ENCODE measurements at places on chromosomes 2 and 18.

- DNase-seq = no peak
Observed at GRCh38 chr2:213306316-213306942, 22.2 kb downstream of the SPAG16 start.

- DNase-seq = no peak
Observed at GRCh38 chr18:32891130-32891529, 118.3 kb upstream of the KLHL14 start.

GRCh38 chr2:38264396-38265221 is 112.5 kb downstream of the ATL2 start:
- DNase-seq = no peak

DNA sequence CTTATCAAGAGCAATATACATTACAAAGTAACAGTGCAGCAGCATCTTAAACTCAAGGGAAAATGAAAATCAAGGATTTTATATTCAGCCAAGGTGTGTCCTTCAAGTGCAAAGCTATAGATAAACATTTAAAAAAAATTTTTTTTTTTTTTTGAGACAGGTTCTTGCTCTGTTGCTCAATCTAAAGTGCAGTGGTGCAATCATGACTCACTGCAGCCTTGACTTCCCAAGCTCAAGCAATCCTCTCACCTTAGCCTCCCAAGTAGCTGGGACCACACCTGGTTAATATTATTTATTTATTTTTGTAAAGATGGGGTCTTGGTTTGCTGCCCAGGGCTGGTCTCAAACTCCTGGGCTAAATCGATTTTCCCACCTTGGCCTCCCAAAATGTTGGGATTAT is 9.0 kb downstream of the CDKL4 start:
- no peak for DNase-seq

- DNase-seq = no peak
Observed at GRCh38 chr2:196066291-196067087, 2.1 kb downstream of the DNAH7 start.

DNA sequence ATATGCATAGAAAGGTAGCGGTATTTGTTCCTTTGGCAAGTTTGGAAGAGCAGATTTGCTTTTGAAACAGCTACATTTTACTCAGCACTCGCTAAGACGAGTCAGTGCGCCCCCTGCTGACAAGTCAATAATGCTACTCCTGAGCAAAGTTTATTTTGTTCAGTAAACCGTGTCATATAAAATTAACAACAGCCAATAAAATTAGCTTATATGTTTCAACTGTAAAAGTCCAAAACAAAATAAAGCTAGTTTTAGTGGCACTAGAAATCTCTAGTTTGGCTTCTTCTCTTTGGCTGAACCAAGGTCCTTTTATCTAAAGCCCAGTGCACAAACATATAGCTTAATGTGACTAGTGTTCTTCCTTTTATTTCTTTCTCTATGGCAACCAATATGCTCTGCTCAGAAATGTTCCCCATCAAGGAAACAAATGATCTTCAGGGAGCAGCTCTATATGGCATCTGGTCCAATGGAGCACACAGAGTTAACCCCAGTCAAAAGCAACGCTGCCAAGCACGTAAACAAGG is 4.2 kb upstream of the POU3F3 start:
- peak; percentile 86 for DNase-seq

DNA sequence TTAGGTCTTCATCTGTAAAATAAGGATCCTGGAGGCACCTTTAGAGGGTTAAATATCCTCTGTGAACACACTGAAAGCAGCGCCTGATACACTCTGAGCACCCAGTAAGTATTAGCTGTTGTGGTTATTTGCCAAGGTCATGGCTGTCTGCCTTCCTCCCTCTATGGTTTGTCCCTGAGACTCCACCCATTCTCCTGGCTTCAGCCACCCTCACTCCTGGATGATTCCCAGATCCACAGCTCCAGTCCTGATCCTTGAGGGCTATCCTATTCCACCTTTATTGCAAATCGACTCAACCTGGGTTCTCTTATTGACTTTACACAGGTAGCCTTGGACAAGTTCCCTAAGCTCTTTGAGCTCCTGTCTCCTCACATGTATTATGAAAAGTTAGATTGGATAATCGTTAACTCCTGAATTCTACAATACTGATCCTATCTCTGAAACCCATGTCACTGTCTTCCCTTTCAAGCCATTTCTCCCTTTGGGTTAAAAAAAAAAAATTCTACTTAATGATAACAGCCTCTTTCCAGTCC is 162.3 kb downstream of the LAMA3 start:
- DNase-seq = no peak

- DNase-seq = no peak
Observed at GRCh38 chr2:145166731-145167302, 646.9 kb upstream of the ZEB2 start.

- DNase-seq = no peak
Observed at GRCh38 chr18:43046322-43046721, 69.2 kb downstream of the RIT2 start.

DNA sequence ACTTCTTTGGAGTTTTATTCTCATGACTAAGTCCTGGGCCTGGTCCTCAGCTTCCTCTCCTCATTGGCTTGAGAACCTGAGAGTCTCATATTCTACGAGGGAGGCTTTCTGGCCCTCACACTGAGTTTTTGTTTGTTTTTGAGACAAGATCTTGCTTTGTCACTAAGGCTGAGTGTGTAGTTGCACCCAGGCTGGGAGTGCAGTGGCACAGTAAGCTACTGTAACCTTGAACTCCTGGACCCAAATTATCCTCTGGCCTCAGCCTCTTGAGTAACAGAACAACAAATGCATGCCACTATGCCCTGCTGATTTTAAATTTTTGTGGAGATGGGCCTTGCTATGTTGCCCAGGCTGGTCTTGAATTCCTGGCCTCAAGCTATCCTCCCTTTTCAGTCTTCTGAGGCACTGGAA is 22.6 kb downstream of the PRKRA start:
- DNase-seq = no peak
